ENCODE measurements at places on chromosomes 12 and 14.
A peak's percentile ranks its signal among the peaks of the same experiment; 100 is the strongest.

DNA sequence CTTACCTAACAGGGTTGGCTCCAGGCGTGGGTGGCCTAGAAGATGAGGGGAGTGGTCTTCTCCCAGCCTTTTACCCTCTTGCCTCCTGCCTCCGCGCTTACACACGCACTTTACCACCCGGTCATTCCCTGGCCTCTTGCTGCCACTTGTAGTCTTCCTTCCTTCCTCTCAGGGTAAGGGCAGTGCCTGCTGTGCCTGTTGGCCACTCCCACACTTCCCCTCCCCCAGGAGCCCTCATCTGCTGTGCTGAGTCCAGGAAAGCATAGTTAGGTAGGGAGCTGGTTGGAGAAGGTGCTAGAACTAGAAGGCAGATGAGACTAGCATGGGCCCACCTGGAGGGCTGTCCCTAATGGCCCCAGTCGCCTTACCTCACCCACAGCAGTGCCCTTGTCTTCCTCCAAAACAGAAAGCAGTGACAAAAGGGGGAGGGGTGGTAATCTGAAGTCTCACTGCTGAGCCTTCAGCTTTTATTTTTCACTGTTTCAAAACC, 54.3 kb upstream of the SRSF5 start:
- peak; percentile 57 for DNase-seq

- DNase-seq, result no peak
Measured at GRCh38 chr12:6334940-6335450, 6.9 kb downstream of the TNFRSF1A start.

GRCh38 chr12:132302466-132303358, 26.7 kb downstream of the GALNT9 start:
- no peak for DNase-seq

- DNase-seq, result no peak
Measured at GRCh38 chr12:55470088-55470829, at the start of gene OR6C70. Gene OR6C70 (minus strand): TSS chr12:55470138. CDS start chr12:55470138, 0 bp downstream.

DNA sequence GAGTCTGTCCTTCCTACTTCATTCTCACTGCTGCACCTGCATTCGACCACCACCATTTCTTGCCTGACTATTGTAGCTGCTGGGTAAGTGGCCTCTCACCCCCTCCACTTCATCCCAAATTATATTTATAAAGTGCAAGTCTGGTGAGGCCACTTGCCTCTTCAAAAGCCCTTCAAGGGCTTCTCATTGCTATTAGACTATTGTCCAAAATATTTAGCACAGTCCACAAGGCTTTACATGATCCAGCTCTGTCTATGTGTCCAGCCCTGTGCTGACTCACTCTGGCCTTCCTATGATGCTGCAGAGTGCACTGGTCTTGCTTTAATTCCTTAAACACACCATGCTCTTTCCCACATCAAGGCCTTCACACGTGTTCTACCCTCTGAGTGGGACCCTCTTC, 46.0 kb downstream of the PAH start:
- DNase-seq, result no peak

Measured in NCI-H510A (cell line).